ENCODE measurements at places on chromosomes 6 and 20.

DNA sequence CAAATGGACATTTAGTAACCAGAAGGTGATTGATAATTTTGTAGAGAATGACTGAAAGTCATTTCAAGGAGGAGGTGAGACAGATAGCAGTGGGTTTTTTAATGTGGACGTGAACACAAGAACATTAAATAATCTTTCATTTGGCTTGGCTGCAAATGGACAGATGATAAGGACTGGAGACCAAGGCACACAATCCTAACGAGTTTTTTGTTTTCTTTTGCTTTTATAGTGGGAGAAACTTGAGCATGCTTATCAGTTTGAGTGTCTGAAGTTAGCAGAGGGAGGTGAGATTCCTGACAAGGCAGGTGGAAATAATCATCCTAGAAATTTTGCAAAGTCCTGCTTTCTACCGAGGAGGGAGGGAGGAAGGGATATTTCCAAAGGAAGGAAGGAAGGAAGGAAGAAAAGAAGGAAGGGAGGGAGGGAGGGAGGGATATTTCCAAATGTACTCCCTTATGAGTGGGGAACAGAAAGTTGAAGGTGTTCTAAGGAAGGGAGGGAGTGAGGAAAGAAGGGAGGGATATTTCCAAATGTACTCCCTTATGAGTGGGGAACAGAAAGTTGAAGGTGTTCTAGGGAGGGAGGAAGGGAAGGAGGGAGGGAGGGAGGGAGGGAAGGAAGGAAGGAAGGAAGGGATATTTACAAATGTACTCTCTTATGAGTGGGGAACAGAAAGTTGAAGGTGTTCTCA lies 63.1 kb downstream of the RNF217 start:
- no peak for DNase-seq

GRCh38 chr20:17757496-17757895 lies 57.7 kb downstream of the BANF2 start:
- DNase-seq = no peak

DNA sequence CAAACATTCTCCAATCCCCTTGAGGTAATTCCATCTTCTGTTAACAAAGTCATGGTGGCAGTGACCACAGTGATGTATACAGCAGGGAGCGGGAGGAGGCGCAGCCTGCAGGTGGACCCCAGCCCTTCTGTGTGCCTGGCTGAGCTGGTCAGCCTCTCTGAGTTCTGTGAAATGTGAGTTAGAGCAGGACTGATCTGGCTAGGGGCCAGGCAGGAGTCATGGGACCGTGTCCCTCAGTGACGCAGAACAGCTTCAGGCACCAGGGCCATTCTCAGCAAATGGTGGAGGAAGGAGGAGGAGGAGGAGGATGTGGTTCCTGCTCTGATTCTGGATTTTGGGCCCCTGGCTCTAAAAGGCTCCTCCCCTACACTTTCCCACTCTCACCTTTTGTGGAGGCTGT lies 6.9 kb downstream of the PHACTR3 start:
- no peak for DNase-seq

DNA sequence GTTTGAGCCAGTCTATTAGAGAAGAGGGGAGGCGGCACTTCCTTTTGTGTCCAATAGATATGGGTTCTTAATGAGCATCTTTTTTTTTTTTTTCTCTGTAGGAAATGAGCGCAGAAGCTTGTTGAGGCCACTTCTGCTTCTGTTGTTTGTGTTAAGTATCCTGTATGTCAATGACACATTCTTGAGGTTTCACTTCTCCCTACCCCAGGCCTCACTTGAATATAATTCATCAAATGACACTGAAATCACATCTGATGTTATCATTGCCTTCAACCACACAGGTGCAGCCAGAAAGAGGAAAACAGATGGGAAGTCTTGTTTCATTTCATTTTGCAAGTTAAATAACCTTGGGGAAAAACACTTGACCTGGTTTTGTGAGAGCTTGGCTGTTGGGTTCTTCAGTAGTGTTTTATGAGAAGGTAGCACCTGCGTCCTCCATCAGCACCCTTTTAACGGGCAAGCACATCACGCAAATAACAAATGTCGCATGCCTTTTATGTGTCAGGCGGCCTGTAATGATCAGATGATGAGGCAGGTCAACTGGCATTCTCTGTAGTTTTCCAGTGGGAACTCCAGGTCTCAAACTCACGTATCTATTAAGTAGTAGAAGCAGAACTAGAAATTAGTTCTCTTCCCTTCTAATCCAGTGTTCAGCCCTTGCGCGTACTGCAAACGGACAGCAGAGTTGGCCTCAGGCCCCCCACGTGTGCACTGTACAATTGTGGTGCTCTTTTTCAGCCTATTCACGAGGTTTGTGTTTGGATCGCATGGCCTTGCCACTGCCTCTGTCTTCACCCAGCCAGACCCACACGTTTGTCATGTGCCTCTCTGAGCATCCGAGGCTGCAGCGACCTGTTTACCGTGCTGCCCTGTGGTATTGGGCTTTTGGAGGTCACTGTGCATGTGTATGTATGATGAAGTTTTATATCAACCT lies 23.5 kb downstream of the PLEKHG1 start:
- peak; percentile 93 for DNase-seq

DNA sequence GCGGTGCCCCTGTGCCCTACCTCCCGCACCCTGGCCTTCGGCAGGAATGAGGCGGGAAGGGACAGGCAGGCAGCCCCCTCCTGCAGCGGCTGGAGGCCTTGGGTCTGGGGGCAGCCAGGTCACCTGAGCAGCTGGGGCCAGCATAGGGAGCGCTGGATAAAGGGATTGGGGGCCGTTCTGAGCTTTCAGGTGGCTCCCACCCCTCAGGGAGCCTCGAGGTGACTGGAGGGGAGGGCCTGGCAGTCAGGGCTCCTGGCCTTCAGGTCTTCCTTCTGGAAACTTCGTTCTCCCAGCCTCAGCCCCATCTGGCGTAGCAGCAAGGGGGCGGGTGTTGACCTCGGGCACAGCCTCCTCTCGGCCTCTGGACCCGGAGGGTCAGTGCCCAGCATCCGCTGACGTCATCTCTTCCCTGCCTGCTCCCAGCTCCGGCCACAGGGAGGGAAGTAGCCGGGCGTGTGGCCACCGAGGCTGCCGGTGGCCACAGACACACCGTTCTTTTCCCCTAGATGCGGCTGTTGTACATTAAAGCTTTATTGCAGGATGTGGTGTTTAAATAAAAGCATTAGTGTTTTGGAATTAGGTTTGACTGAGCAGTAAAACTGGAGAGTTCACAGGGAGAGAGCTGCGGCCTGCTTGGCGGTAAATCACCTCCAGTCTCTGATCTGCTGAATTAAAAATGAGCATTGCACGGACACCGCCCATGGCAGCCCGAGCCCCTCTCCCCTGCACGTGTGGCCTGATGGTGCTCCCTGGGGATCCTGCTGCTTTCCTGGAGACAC lies 80.0 kb upstream of the GATA5 start:
- DNase-seq = no peak

DNA sequence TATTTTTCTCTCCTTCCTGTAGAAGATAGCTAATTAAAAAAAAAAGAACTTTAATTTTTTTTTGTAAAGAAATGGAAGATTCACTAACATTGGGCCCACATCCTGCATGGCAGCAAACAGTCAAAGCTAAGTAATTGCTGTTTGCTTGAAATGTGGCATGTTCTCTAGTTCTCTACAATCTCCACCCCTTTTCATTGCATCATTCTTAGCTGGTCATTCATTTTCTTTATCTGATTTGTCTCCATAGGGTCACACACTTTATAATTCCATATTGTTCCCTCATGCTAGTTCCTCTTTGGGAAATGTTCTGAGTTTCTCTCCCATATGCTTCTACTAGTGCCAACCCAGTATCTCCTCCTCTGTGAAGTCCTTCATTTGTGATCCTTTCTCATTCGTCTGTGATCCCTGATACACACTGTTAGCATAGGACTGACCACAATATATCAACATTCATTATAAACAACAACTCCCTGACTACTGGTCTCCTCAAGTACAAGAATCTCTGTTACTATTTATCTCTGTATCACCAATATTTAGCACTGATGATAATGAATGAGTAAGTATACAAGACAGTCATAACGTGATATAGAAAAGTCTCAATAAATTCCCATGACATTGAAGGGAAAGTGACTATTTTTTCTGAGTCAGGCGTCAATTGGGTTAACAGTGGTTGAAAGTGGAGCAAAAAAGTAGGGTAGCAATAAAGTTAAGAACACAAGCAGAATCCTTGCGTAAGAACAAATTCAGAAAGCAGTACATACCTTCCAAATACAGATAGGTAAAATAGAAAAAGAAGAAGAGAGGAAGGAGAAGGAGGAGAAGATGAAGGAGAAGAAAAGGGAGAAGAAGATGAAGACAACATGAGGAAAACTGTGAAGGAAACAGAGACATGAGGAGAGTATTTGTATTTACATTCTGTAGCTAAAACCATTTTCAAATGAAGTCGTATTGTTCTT lies 33.2 kb upstream of the MYB start:
- no peak for DNase-seq

GRCh38 chr20:63745424-63745805 lies 5.8 kb downstream of the SLC2A4RG start:
- no peak for DNase-seq
